Panc1 (cell line): ENCODE measurements at places on chromosomes 1 and 21. TPM values are rescaled to one million over a fixed set of nuclear protein-coding genes. Genes with fewer than 3 reads are reported as not detected.

Gene SH3D21
- total RNA-seq = 18.9 TPM

Gene KISS1
- not detected for total RNA-seq

Gene HSD3B1
- total RNA-seq = not detected

Gene RNU1-3
- 1,290 TPM for total RNA-seq

Gene SPRR2A
- total RNA-seq = not detected

Gene UROD
- total RNA-seq = 76.8 TPM

Gene IRF6
- total RNA-seq = 0.64 TPM

Gene FAM131C
- 3.4 TPM for total RNA-seq

Gene PADI4
- total RNA-seq = not detected

Gene LCE6A
- not detected for total RNA-seq

Gene TMCO4
- total RNA-seq = 13.2 TPM

Gene NLRP3
- 0.33 TPM for total RNA-seq

GRCh38 chr1:111214074-111214801 lies 13.3 kb upstream of the CHI3L2 start:
- DNase-seq = no peak

DNA sequence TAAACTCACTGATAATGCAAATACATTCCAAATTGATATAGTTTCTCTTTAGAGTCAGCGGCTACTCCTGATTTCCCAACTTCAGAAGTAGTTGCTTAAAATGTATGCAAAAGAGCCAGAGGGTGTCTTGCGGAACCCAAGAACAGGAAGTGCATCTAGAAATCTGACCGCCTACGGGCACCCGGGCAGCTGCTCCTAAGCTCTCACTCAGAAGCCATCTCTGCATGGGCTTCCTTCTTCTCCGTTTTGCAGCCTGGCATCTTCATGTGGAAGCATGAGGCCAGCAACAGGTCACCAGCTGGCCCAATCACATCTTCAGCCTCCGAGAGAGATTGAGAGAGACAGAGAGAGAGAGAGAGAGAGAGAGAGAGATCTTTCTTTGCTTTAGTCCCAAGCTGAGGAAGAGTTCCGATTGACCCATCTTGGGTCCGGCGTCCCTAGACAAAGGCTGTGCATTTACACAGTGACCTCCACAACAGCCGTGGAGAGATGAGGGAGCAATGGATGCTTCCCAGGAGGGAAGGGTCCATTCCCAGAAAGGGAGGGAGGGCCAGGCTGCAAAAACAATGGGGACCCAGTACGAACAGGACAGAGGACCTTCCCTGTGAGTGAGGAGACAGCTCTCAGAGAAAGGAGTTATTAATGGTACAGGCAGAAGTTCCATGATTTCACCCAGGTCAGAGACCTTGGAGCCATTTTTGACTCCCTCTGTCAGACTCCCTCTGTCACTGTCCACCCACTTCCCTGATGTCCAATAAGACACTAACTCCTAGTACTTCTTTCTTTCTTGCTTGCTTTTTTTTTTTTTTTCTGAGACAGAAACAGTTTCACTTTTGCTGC lies 28.2 kb upstream of the SLC30A1 start:
- no peak for DNase-seq

- peak; percentile 51 for DNase-seq
Observed at GRCh38 chr1:228228601-228229074, 20.8 kb downstream of the OBSCN start.

DNA sequence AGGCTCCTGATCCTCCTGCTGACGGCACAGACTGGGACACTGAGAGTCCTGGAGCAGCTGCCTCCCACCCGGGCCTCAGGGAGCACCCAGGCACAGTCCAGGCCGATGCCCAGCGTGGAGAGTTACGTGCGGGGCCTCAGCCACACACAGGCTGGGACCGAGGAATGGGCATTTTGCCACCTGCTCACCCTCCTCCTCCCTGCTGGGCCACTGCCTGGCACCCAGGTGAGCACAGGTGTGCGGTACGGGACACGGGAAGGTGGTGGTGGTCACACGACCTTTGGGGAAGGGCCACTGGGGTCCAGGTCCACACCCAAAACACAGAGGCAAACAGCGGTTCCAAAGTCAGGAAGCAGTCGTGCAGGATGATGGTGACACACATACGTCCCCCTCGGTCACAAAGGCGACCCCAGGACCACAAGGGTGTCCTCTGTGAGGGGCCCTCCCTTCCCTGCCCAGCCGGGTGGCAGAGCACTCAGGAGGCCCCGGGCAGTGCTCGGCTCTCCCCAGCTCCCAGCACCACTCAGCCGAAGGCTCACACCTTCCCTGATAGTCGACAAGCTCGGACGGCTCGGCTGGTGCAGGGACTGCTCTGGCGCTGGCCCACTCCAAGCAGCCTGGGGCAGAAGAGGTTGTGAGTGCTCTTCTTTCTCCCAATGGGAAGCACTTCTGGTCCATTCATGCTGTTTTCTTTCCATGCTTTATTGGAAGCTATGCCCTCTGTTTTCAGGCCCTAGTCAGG lies 14.3 kb downstream of the MORN1 start:
- DNase-seq = no peak

DNA sequence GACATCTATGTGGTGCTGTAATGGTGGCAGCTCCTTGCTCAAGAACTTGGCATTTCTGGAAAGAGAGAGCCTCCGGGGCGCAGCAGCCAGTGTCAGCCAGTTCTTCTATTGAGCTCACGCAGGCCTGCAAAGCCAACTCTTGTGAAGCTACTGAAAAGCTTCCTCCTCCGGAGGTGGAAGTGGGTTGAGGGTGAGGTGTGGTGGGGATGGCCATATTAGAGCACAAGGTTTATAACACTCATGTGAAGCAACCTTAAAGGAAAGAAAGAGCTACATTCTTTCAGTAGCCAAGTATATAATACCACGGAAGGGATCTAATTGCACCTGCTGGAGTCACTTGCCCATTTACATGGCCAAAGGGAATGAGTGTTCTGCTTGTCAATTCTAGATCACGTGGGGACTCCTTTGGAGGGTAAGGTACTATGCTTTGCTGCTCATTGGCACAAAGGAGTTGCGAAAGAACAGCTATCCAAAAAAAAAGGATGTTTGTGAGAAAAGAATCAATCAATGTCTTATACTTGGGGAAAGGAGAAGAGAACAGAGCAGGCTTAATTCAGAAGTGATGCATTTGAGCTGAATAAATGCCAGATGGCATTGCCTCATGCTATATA lies 18.3 kb upstream of the MAP10 start:
- no peak for DNase-seq

DNA sequence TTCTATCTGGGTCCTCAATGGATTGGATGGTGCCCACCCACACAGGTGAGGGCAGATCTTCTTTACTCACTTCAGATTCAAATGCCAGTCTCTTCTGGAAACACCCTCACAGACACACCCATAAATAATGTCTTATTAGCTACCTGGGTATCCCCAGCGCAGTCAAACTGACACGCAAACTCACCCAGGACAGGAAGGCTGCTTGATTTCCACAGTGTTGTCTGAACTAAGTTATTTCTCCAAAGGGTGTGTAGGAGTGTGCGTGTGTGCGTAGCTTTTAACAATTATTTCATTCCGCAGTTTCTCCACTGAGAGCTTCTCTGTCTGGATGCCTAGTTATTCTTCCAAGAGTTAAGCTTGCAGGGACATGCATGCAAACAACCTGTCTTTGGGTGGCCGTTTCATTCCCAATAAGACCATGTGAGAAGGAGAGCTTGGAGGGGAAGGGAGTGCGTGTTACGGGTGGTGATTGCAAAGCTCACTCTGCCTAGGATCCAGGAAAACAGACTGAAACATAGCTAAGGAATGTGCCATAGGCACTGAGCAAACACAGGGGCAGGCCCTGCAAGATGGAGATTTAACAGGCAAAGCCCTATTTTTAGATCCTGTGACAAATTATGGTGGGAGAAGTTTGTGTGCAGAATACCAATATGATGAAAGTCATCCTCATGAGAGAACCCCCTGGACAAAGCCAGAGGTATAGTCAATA lies 269.7 kb downstream of the DYRK1A start:
- DNase-seq = peak; percentile 50

- DNase-seq = no peak
Observed at GRCh38 chr1:1367315-1367714, 7.7 kb downstream of the AURKAIP1 start.

DNA sequence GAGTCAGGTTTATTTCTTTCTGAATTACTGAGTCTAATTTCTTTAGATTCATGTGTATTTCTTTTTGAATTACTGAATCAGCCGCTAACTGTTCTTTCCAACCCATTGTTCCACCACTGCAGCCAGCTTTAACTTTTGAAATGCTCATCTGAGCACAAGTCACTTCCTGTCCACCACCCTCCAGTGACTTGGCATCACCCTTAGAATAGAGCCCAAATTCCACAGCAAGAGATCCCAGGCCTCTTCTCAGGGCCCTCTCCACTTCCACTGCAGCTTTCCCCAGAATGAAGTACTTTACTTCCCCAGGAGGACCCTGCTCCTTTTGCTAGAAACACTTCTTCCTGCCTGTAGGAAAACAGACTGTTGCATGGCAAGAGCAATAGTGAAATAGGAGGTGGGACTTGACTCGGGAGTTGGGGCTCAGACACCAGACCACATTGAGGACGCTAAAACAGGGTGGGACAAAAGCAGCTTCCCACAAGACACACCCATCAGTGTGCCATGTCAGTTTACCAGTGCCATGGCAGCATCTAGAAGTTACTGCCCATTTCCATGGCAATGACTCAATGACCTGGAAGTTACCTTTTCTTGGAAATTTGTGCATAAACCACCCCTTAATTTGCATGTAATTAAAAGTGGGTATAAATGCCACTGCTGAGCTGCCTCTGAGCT lies 56.5 kb upstream of the ADAR start:
- no peak for DNase-seq

GRCh38 chr1:102100666-102101065 lies 103.9 kb upstream of the OLFM3 start:
- DNase-seq = no peak

- no peak for DNase-seq
Observed at GRCh38 chr1:171500803-171501202, 15.5 kb downstream of the PRRC2C start.

DNA sequence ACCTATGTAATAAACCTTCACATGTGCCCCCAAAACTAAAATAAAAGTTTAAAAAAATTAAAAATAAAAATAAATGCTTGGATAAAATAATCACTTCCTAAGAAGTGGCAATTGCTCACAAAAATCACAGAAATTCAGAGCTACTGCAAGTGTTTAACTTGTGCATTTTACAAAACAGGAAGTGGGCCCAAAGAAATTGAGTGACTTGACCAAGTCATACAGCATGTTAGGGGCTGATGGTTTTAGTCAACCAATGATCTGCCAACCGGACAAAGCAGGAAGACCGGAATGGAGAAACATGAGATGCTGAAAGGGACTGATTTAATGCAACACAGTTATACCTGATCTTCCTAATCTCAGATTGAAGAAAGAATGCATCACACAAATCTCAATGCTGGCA lies 96.5 kb downstream of the SMYD2 start:
- no peak for DNase-seq

GRCh38 chr1:26047278-26047874 lies 1.5 kb upstream of the SLC30A2 start:
- DNase-seq = no peak

GRCh38 chr1:30511991-30512913 lies 211.1 kb downstream of the MATN1 start:
- no peak for DNase-seq

GRCh38 chr1:230905733-230906132 lies 37.4 kb upstream of the C1orf198 start:
- no peak for DNase-seq

DNA sequence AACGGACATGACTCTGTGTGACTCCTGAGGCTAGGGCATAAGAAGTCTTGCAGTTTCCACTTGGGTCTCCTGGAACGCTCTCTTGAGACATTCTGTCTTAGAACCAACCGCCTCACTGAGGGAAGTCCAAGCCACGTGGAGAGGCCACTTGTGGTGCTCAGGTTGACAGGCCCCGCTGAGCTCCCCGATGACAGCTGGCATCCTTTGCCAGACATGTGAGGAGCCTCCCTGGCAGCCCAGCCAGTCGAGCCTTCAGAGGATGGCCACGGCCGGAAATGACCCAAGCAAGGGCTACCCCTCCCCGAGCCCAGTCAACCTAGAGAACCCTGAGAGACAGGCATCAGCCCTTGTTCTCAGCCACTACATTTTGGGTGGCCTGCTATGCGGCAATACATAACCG lies 20.7 kb downstream of the PLEKHA6 start:
- no peak for DNase-seq

- DNase-seq = no peak
Observed at GRCh38 chr1:153790313-153790965, 15.2 kb downstream of the SLC27A3 start.

DNA sequence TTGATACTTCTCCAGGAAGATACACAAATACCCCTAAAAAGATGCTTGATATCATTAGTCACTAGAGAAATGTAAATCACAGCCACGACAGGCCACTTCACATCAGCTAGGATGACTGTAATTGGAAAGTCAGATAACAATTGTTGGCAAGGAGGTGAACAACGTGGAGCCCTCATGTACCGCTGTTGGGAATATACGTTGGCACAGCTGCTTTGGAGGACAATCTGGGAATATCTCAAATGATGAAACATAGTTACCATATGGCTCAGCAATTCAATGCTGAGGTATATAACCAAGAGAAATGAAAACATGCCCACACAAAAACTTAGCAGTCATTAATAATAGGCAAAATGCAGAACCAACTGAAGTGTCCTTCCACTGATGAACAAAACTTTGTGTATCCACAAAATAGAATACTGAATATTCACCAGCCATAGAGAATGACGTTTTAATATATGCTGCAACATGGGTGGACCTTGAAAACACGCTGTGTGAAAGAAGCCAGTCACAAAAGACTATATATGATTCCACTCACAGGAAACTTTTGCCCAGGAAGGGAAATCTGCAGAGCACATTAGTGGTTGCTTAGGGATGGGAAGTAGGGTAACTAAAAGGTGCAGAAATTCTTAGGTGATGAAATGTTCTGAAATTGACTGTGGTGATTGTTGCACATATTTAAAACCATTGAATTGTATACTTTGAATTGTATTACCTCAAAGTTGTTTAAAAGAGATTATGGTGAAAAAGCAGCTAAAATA lies 95.4 kb downstream of the AHCTF1 start:
- no peak for DNase-seq

DNA sequence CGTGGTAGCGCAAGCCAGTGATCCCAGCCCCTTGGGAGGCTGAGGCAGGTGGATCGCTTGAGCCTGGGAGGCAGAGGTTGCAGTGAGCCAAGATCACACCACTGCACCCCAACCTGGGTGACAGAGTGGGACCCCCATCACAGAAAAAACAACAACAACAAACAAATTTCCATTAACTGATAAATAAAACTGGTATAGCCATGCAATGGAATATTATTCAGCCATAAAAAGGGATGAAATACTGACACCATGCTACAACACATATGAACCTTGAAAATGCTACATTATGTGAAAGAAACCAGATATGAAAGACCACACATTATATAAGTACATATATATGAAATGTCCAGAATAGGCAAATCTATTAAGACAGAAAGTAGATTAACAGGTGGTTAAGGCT lies 12.0 kb downstream of the CLCC1 start:
- DNase-seq = no peak

- DNase-seq = no peak
Observed at GRCh38 chr1:15796086-15796462, 11.4 kb downstream of the UQCRHL start.
